ENCODE measurements at places on chromosomes 5 and 9.

- no peak for DNase-seq
Measured at GRCh38 chr9:86020731-86021130, 78.6 kb downstream of the GOLM1 start.

DNA sequence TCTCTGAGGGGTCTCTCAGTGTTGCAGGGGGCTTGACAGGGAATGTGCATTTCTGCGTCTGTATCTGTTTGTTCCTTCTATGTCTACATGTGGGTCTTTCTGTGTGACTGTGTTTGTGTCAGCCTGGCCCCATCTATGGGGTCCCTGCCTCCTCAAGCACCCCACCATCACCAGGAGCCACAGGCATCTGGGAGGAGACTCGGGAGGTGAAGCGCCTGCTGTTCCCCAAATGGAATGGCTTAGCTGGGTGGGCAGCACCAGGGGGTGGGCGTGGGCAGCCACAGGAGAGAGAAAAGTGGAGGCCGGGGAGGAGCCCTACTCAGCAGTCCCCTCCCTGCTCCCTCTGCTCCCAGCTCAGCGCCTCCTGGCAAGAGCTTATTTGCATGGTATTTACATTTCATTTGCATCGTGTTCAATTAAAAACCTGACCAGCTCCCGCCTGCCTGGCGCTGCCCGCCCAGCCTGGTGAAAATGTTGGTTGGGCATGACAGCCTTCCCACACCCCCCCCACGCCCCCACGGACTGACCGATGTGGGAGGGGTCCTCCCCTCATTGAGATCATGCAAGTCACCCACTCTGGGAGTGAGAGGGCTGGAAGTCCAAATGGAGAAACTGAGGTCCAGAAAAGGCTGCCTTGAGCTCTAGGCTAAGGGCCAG is 50.5 kb downstream of the CXXC5 start:
- no peak for DNase-seq

DNA sequence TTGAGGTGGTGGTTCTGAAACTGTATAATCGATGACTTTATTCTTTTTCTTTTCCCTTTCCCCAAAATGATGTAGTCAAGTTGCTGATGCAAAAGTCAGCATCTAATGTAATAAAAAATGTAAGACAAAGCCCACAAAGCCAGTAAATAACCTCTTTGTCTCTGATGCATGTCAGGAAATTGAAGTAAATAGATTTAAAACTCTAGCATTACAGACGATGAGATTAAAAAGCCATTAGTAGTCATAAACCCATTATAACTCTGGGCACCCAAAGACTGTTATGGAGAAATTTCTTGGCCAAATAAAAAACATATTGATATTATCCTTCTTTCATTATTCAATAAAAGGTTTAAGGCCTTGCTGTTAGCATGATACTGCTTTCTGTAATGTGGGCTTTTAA is 548.7 kb downstream of the TUSC1 start:
- no peak for DNase-seq

DNA sequence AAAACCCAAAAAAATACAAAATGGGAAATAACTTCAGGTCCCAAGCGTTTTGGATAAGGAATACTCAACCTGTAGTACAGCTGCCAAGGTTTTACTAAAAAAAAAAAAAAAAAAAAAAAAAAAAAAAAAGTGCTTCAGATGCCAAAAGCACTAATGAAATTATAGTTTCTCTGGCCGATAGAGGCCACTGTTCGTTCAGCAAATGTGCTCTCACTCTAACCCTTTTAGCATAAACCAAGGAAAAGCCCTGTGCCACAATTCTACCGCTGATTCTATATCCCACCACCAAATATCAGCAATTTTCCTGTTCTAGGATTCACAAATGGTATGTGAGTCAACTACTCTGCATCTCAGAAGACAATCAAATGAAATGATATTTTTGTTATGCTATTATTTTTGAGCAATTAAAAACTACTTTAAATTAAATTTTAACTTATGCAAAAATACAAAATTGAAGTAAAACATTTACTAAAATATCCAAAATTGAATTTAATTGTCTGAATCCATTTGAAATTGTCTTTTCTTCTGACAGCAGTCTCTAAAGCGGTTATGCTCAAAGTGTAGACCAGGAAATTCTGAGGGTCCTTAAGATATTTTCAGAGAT is 79.8 kb downstream of the RICTOR start:
- DNase-seq = peak; percentile 32

GRCh38 chr9:127873223-127873691 is 4.2 kb downstream of the AK1 start:
- DNase-seq = no peak

DNA sequence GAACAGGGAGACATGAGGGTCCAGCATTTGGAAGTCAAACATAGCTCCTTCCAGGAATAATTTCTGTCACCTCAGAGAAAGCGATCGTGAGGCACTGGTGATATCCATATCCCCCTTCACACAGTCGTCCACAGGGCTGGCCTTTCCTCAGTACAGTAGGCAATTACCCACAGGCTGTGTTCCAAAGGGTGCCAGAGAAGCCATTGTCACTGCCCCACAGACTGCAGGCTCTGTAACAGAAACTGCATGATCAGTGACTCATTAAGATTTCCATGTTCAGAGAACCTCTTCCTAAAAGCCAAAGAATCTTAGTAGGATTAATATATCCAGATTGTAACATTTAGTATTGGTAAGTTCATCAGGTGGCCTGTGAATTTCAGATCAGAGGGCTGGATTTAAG is 127.6 kb downstream of the RPS23 start:
- DNase-seq = no peak

DNA sequence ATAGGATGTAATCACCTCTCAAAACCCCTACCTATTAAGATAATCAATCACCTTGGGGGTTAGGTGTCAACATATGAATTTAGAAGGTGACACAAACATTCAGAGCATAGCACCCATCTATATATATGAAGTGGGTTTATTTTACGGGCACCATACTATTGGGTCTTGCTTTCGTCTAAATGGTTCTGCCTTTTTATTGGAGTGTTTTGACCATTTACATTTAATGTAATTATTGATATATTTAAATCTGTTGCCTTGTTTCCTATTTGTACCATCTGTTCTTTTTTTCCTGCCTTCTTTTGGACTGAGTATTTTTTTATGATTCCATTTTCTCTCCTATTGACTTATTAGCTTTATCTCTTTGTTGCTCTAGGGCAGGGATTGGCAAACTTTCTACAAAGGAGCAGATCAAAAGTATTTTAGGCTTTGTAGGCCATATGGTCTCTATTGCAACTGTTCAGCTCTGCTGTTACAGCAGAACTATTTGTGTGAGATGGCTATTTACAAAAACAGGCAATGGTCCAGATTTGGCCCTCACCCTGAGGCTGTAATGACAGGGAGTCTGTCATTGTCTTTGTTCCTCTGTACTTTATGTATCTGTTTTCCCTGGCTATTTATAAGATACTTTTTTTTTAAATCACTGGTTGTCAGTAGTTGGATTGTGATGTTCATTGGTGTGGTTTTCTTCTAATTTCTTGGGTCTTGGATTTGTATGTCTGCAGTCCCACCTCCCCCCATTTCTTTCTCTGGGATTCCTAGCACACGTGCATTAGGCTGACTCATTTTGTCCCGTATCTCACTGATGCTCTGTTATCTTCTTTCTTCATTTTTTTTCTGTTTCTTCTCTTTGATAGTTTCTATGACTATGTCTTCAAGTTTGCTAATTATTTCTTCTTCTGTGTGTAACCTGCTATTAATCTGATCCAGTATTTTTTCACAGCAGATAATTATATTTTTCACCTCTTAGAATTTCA is 127.1 kb downstream of the DAB2IP start:
- DNase-seq = no peak

- DNase-seq = no peak
Measured at GRCh38 chr9:105697871-105698270, 3.5 kb downstream of the TMEM38B start.
